ENCODE measurements at places on chromosomes 2 and 18.

DNA sequence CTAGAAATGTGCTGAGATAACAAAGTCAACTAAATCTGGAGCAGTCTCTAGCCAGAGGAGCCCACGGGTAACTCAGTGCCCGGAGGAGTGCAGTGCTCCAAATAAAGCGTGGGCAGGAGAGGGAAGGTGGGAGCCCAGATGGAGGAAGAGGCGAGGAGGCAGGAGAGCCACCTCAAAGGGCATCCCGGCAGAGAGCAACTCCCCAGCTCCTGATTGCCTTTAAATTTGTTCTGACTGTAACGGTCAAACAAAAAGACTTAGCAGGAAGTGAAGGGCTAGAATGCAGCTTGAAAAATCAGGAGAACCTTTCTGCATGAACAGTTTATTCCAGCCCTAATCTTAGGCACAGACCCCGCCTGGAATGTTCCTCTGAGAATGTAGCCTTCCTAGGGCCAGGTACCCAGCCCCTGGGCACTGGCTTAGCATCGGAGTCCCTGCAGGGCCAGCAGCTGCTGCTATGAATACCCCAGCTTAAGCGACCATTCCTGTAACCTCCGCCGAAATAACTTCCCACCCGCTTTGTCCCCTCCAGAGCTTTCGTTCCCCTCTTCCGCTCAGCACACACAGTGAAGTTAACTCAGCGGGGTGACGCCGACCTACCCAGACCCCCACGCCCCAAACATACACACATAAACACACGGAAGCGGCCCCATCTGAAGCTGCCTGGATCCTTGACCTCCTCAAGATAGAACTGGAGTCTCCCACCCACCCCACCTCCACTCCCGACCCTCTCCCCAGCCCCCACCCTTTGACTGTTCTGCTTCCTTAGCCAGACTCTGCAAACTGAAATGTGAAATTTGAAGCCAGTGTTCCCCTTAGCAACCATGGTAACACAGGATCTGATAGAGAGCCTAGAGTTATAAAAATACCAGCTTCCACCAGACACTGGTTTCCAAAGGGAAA lies 123.2 kb downstream of the SMAD7 start:
- DNase-seq, result no peak

- DNase-seq, result no peak
These were observed 100.5 kb upstream of the THSD7B start for GRCh38 chr2:136664713-136665405.

GRCh38 chr2:202378001-202378400 lies 1.9 kb downstream of the BMPR2 start:
- no peak for DNase-seq

- DNase-seq, result peak; percentile 43
These were observed 8.5 kb upstream of the SPATA3 start for GRCh38 chr2:230987137-230988020.

- DNase-seq, result no peak
These were observed 69.8 kb downstream of the NEB start for GRCh38 chr2:151664520-151664919.

GRCh38 chr2:137175246-137175645 lies 409.9 kb downstream of the THSD7B start:
- DNase-seq, result no peak

- DNase-seq, result no peak
These were observed 169.4 kb downstream of the SMAD7 start for GRCh38 chr18:48781163-48781987.

- no peak for DNase-seq
These were observed 95.8 kb upstream of the SPRED2 start for GRCh38 chr2:65528241-65528574.

- DNase-seq, result no peak
These were observed 123.1 kb downstream of the OSR1 start for GRCh38 chr2:19235308-19235707.

DNA sequence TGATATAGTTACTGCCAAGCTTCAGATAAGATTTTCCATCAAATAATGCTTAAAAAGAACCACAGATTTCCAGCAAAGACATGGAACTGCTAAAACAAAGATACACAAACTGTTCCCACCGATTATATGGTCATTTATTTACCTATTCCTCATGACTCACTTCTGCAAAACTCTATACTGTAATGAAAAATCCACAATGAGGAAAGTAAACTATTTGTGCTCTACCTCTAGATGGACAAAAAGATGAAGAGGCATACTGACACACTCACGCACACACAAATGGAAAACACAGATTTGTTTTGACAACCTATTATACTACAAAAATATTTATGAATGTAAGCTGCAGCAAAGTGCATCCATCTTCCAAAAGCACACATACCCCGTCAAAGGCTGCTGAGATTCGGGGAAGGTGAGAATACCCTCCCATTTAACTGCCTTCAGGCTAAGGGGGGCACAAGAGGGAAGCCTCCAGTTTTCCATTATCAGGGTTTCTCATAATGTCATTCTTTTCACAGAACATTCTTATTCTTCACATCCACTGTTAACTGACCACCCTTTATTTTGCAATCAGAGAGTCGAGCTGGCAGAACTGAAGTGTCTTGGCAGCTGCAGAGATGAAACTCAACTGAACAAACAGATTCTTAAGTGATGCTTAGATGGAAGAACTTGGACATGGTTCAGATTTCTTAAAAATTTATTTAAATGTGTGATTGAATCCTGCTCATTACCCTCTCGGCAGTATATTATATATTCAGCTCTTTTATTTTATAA lies 115.9 kb upstream of the TANK start:
- no peak for DNase-seq

DNA sequence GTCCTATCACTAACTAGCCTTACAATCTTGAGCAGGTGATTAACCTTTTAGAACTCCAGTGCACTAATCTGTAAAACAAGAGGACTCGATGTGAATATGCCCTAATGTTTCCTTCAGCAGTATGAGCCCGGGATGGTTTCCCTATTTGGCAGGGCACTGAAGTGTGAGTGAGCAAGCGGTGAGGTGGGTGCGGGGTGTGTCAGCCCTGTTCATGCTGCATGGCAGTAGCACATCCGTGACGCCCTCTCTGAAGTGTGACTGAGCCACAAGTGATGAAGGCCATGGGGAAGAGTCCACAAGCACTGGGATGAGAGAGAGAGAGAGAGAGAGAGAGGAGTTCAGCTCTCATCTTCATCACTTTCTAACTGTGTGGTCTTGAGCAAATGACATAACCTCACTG lies 168.7 kb downstream of the SETBP1 start:
- DNase-seq, result no peak

DNA sequence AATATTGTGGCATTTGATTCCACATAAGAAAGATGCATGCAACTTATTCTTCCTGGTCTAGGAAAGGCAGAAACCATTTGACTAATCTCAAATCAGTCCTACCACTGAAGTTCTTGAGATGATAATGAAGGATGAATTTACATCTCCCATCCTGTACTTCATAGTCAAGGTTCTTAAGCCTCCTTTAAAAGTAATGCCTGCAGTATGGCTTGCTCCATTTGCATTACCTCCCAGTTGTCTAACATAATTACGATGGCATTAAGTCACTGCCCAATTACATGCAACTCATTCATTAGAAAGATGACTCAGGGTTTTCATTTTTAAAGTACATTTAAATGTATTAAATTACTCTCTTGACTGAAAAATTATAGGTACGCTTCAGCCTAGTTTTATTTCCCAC lies 32.2 kb downstream of the THADA start:
- DNase-seq, result no peak

All from stimulated activated CD4-positive, alpha-beta T cell treated with anti-CD3 and anti-CD28 coated beads, Interleukin-15, amount 100 ng/mL, for 48 hours (primary cell).